Head of caudate nucleus (tissue), 42 donors: ENCODE measurements at places on chromosomes 11 and 22.

GRCh38 chr11:61787928-61788491 is 4.4 kb downstream of the TMEM258 start:
- DNase-seq, result peak; percentile 75

- DNase-seq, result peak; percentile 23
These were observed 657 bp downstream of the IGHMBP2 start for GRCh38 chr11:68904248-68904847.

- no peak for DNase-seq
These were observed 11.6 kb upstream of the APOA1 start for GRCh38 chr11:116849060-116849459.

- no peak for DNase-seq
These were observed 76.5 kb downstream of the BTBD10 start for GRCh38 chr11:13386567-13386966.

- DNase-seq, result peak; percentile 21
These were observed 6.4 kb downstream of the CLMP start for GRCh38 chr11:123188508-123189165.

DNA sequence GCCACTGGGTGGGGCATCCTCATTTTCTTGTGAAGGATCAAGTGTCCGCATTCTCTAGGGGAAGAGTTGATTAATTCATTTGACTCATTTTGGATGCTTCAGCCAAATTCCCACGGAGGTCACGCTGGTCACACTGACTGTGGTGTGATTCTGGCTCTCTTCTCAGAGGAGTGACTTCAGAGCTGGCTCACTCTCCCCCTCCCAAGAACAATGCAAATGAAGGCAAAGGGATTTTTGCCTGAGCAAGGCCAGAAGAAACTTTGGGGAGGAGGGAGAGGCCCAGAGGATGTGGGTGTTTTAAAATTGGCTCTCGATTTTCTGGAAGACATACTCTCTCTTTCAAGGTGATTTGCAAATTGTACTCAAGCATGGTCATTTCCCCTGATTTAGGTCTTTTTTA is 51.1 kb upstream of the LMO2 start:
- no peak for DNase-seq

DNA sequence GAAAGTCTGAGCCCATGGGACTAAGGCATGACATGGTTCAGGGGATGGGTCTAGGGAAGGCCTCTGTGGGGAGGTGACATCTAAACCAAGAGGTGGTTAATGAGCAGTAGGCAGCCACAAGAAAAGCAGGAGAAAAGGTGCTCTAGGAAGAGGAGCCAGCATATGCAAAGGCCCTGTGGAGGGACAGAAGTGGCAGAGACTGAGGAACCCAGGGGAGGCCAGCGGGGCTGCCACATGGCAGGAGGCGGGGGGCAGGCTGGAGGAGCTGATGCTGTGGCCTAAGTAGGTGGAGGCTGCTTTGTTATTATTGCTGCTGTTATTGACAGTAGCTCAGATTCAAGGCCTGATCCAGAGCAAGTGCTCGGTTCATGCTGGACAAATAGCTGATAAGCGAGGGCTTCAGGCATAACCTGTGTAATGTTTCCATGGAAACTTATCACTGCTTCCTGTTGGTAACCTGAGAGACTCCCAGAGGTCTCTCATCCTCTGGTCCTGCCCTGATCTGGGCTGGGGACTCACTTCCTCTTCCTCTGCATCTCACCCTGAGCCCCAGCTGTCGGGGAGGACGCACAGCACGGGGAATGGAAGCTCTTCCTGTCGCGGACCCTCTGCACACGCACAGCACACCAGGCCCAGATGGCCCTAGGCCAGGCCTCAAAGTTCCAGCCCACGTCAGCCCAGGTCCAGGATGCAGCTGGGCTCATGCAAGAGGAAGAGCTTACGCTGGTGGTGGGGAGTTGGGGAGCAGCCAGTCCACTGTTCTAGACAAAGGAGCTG is 75.2 kb upstream of the TP53I11 start:
- peak; percentile 48 for DNase-seq

GRCh38 chr11:5605849-5606248 is 9.4 kb downstream of the TRIM6 start:
- no peak for DNase-seq

- no peak for DNase-seq
These were observed 20.1 kb upstream of the SWAP70 start for GRCh38 chr11:9643751-9644150.

GRCh38 chr22:20656902-20657836 is 116.7 kb upstream of the SERPIND1 start:
- no peak for DNase-seq

GRCh38 chr11:130911306-130911705 is 5.0 kb downstream of the SNX19 start:
- DNase-seq, result no peak

- DNase-seq, result no peak
These were observed 123.4 kb upstream of the SERPIND1 start for GRCh38 chr22:20650294-20651207.

GRCh38 chr11:131498631-131499160 is 128.3 kb downstream of the NTM start:
- peak; percentile 64 for DNase-seq

DNA sequence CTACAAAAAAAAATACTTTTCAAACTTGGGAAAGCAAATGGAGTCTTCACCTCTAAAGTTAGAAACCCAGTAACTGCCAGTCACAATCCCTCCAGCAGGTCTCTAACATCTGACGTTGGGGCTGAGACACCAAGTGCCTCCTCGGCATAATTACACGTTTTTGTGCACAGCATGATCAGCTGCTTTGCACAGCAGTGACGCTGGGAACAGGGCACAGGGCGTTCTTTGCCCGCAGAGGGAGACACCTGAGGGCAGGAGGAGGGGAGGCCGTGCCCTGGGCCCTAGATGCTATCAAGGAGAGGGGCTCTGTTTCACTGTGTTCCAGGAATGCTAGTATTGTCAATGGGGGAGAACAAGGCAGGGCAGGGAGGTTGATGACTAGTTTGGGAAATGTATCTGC is 120.1 kb downstream of the PARVA start:
- DNase-seq, result no peak

- DNase-seq, result no peak
These were observed 286.0 kb upstream of the CTSC start for GRCh38 chr11:88623531-88623930.

GRCh38 chr11:122201106-122201505 is 85.1 kb upstream of the BLID start:
- no peak for DNase-seq

DNA sequence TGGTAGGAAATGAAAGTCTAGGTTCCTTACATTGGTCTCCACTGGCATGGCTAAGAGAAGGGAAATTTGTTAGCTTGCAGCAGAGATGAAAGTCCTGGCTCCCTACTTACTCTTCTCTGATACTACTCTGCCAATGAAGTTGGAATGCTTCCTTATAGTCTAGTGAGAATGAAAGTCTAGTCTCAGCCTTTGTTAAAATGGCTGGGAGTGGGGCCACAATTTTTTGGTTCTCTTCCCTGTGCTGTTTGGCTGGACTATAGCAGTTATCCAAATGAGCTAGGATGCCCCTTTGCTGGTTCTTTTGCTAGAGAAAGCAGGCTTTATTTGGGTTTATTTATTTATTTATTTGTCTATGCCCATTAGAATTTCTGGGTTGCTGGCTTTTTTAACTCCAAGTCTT is 414.3 kb downstream of the AASDHPPT start:
- no peak for DNase-seq

- peak; percentile 15 for DNase-seq
These were observed 320 bp downstream of the CLTCL1 start for GRCh38 chr22:19291218-19291579.

GRCh38 chr11:2196970-2197770 is 25.6 kb upstream of the TH start:
- DNase-seq, result peak; percentile 77

DNA sequence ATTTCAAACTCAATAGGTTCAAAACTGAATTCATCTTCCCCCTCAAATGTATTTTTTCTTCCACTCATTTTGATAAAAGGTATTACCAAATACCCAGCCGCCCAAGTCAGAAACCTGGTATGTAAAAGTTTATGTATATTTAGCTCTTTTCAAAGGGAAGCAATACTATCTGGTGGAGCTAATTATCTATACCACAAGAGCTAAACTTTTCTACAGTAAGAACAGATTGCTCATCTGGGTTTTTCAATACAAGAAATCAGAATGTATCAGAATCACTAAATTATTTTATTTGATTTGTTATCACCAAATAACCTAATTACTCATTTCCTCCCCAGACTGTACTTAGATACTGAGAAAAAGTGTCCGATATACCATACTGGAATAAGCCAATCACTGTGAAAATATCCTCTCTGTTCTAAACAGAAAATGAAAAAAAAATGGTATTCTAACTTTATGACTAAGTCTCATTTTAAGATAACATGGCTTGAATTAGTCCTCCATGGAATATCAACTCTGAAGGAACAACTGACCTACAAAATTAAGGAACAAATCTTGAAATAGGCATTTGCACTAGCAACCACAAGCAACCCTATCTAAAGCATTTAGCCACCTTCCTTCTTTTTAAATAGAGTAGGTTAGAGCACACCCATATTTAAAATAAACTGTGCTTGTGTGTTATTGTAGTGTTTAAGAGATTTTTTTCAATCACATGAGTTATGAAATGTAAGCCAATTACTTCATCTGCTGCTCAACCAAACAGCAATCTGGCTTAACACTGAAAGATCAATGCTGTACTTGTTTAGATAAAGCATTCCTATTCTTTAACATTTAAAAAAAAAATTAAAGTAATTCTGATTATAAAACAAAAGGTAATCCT is 35.0 kb downstream of the RDX start:
- DNase-seq, result no peak

- DNase-seq, result no peak
These were observed 8.6 kb upstream of the CD3E start for GRCh38 chr11:118295815-118296454.

GRCh38 chr11:64614917-64615316 is 23.9 kb downstream of the SLC22A12 start:
- DNase-seq, result no peak

DNA sequence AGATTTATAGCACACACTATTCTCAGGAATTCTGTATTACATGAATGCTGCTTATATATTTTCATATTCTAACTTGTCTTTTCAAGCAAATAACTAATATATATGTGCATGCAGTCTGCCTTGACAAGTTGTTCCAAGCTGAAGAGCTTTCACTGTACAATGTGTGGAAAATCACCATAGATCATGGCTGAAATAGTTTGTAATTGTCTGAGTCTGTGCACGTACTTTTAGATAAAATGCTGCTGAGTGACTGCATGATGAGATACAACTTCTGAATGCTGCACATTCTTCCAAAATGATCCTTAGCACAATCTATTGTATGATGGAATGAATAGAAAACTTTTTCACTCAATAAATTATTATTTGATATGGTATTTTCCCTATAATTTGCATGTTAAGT is 58.9 kb downstream of the SLC5A12 start:
- no peak for DNase-seq

GRCh38 chr22:49703505-49703904 is 124.2 kb downstream of the BRD1 start:
- no peak for DNase-seq

DNA sequence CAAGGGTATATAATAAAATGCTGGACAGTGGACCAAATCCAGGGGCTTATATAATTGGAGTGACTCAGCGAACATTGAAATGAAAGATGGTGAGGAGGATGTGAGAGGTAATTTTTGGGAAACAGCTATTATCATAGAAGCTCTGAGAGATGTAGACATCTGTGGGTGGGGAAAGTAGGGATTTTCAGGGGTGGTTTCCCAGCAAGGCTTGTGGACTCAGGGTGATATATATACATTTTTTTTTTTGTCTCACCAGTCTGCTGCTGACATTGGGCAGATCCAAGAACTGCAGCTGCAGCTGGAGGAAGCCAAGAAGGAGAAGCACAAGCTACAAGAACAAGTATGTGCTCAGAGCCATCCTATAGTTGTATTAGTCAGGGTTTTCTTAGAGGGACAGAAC is 208.1 kb downstream of the MYO18B start:
- DNase-seq, result no peak

- no peak for DNase-seq
These were observed 864.5 kb downstream of the NTM start for GRCh38 chr11:132234878-132235277.

GRCh38 chr11:127598476-127598875 is 597.9 kb upstream of the KIRREL3 start:
- no peak for DNase-seq

- DNase-seq, result no peak
These were observed 17.1 kb downstream of the USH1C start for GRCh38 chr11:17526931-17527627.

DNA sequence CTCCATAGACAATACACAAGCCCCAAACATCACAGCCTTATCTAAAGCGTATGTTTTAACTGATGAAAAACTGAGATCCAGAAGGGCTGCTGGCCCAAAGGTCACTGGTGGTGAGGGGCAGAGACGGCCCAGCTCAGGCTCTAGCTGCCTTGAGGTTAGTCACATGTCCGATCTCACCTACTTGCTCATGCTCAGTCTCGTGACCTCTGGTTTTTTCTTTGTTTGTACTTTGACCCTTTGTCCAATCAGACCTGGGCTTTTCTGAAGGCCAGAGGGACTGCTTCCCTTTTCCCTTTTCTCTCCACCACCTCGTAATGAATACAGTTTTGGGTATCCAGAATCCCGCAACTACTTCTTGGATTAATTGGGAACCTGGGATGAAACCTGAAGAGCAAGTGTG is 28.6 kb downstream of the MMP20 start:
- DNase-seq, result no peak

GRCh38 chr22:48485149-48486133 is 1342.2 kb downstream of the BRD1 start:
- DNase-seq, result no peak

- DNase-seq, result no peak
These were observed 11.9 kb downstream of the CHID1 start for GRCh38 chr11:898540-899190.

DNA sequence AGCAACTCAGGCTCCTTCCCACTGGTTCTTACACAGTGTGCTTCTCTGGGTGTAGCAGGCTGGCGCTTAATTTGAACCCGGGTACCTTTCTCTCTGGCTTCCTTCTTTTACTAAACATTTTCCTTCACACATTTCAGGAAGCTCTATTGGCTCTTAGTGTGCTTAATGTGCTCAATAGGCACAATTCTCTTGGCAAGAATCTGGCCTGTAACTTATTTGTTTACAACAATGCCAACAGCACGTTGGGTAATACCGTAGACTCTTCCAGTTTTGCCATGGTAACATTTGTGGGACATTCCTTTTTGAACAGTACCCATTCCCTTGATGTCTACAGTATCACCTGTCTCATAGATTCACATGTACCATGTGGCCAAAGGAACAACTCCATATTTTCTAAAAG is 47.8 kb downstream of the AAMDC start:
- DNase-seq, result no peak

DNA sequence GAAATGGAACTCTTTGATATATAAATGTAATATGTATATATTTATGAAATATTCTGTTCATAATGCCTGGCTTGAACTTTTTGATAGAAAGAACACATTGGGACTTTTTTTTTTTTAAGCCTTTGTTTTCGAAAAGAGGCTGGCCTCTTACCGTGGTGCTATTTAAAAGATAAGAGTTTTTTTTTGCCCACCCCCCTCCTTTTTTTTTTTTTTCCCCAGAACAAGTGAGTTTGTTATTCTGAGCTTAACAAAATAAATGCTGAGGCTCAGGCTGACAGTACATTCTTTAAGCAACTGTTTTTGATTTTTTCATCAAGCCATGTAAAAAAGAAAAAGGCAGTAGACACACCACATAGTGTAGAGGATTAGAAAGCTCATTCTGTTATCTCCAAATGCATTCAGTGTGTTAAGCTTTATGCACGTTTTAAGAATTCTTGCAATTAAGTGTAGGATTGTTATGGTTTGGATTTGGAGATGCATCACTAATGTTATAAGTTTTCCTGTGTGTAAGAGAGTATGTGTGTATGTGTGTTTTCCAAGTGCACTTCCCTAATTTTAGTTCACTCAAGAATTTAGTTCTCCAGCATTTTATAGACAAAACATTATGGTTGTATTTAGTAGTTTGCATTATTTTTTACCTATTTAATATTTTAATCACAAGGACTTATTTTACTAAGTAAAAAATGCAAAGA is 12.0 kb downstream of the PDHX start:
- DNase-seq, result no peak
